ENCODE measurements at places on chromosomes 12 and 14.
A peak's percentile ranks its signal among the peaks of the same experiment; 100 is the strongest.

GRCh38 chr12:108495054-108495453 lies 20.0 kb upstream of the FICD start:
- peak; percentile 67 for DNase-seq

- DNase-seq, result no peak
Measured at GRCh38 chr14:77306416-77306815, 14.3 kb downstream of the POMT2 start.

GRCh38 chr14:59711080-59711479 lies 134.5 kb upstream of the CCDC175 start:
- no peak for DNase-seq

GRCh38 chr14:55302367-55303124 lies 31.3 kb downstream of the FBXO34 start:
- DNase-seq, result no peak

- DNase-seq, result peak; percentile 46
Measured at GRCh38 chr12:117098361-117099217, 627 bp downstream of the TESC start.

- no peak for DNase-seq
Measured at GRCh38 chr14:103654619-103655018, 25.6 kb downstream of the KLC1 start.

DNA sequence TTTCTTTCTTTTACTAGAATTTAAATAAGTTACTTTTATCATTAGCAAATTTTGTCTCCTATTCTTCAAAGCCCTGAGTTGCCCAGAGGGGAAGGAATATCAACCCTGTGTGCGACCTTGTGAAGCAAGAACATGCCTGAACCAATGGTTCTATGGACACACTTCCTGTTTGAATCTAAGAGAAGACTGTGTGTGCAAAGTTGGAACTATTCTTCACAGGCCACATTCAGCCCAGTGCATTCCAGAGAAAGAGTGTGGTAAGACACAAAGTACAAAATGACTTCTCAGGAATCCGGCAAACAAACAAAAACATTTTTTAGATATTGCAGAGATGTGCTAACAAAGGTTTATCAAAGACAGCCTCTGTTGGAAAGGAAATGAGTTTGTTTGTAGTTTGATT lies 90.8 kb upstream of the PTPRQ start:
- DNase-seq, result no peak

DNA sequence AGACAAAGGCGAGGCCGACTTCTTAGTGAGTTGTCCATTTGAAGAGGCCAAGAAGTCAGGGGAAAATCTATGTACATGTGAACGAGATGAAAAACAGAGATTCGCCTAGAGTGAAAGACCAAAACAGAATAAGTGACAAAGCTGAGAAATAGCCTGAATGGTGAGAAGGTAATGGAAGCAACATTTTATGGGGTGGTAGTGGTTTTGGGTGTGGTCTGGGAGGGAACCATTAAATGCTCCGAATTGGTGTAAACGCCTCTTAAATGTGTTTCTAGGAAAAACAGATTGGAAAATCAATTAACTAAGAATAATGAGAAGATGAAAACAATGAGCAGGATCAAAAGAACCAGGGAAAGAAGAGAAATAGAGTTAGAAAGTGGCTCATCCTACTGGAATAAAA lies 83.8 kb upstream of the MANSC4 start:
- no peak for DNase-seq

DNA sequence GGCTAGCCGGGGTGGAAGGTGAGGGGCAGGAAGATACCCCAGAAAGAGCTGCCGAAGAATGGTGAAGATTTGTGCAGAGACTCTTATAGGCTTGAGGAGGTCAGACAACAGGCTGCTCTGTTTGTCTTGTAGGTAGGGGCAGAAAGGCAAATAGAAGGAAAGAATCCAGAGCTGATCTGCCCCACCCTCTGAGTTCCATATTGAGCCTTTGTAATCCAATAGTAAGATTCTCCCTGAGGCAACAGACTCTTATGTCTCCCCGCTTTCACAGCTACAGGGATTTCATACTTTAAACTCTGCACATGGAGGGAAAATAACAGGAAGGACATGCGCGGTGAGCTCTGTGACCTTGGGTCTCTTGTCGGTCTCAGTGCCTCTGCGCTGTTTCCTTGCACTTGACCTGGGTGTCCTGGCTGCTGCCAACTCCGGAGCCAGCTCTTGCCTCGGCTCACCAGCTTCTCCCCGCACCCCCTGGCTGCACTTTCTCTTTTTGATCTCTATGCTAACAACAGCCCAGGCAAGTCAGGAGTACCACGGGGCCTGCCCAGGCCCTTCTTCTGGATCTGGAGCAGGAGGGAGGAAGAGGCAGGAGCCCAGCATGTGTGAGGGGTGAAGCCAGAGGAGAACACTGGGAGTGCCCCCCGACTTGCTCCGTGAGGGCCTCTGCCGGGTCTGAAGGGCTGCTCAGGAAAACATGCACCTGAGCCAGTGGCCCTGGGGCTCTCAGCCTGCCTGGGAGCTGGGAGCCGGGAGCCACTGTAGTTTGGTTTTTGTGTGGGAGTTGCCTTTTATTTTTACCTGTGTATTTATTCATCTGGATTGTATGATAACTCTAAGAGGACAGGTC lies 75.8 kb downstream of the PPP1R36 start:
- no peak for DNase-seq

- DNase-seq, result peak; percentile 54
Measured at GRCh38 chr14:74207943-74208342, 31.3 kb upstream of the VSX2 start.

DNA sequence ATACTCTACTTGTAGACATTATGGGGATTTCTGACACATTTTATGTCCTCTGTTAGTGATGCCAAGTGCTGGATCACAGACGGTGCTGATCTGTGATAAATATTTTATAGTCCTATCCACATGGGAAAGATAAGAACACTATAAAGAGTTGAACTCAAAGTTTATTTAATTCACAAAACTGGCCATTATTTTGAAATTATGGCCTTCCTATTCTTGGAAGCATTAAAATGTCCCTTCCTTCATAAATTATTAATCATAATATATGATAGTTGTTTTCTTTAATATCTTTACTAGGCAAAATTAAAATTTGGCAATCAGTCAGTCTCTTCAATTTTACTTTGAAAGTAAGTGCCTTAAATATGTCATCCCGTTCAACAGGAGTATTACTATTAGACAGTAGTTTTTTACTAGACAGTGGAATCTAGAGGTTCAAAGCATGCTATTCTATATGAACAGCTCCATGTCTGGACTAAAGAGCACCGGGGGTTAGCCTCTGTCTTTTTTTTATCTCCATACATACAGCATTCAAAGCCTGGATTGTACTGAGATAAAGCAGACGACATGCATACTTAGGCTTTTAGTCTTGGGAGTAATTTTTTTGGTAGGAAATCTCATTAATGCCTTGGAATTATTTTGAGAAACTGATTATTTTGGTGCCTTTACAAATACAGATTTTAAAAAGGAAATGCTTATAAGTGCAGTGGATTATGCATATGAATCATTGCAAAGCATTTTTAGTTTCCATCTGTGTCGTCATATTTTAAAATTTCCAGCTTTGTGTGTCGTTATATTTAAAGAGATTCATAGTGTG lies 306.1 kb upstream of the RGS6 start:
- DNase-seq, result no peak

GRCh38 chr14:91246051-91246852 lies 1.7 kb upstream of the GPR68 start:
- no peak for DNase-seq

GRCh38 chr14:89746654-89747053 lies 207.9 kb downstream of the EFCAB11 start:
- no peak for DNase-seq

GRCh38 chr12:117468016-117468415 lies 106.6 kb upstream of the NOS1 start:
- DNase-seq, result no peak

GRCh38 chr14:75411214-75411540 lies 16.6 kb upstream of the JDP2 start:
- DNase-seq, result no peak

- DNase-seq, result no peak
Measured at GRCh38 chr14:101195309-101195901, 291.9 kb upstream of the RTL1 start.

GRCh38 chr12:56256326-56256960 lies 1.7 kb downstream of the ANKRD52 start:
- peak; percentile 36 for DNase-seq

- DNase-seq, result no peak
Measured at GRCh38 chr12:66598079-66598478, 80.8 kb downstream of the GRIP1 start.
